Spinal cord (tissue), 10 donors: ENCODE measurements at places on chromosomes 3 and 15. TPM values are rescaled to one million over a fixed set of nuclear protein-coding genes. Genes with fewer than 3 reads are reported as not detected.

The PPP1R2 gene
- total RNA-seq: 57.6 TPM

The GPR149 gene
- 12.7 TPM for total RNA-seq

The COL6A6 gene
- total RNA-seq: 6.2 TPM

The FAIM gene
- 26.8 TPM for total RNA-seq

The ANKUB1 gene
- total RNA-seq: 3.3 TPM

The SLC12A8 gene
- total RNA-seq: 4.9 TPM
